Activated naive CD8-positive, alpha-beta T cell treated with anti-CD3 and anti-CD28 coated beads, Interleukin-2, amount 10 ng/mL, durations not matched to agents 7 days and 5 days (primary cell): ENCODE measurements at places on chromosomes 16 and 17.

DNA sequence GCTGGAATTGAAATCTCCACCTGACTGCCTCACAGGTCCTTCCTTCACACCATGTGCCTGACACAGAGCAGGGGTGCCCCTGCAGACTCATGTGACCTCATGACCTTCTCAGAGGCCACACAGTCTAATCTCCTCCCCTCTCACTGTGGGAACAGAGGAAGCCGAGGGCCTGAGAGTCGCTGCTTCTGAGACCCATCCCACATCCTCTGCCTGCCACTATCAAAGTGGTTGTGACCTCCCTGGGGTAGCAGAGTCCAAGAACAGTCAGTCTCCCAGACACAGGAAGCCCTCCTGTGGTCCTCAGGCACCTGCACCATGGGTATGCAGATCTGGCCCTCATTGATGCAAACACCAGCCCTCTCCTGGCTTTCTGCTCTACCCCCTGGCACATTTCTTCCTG lies 78.5 kb downstream of the RAB11FIP4 start:
- DNase-seq: no peak

- no peak for DNase-seq
Measured at GRCh38 chr17:58614859-58615459, 76.9 kb downstream of the TEX14 start.

DNA sequence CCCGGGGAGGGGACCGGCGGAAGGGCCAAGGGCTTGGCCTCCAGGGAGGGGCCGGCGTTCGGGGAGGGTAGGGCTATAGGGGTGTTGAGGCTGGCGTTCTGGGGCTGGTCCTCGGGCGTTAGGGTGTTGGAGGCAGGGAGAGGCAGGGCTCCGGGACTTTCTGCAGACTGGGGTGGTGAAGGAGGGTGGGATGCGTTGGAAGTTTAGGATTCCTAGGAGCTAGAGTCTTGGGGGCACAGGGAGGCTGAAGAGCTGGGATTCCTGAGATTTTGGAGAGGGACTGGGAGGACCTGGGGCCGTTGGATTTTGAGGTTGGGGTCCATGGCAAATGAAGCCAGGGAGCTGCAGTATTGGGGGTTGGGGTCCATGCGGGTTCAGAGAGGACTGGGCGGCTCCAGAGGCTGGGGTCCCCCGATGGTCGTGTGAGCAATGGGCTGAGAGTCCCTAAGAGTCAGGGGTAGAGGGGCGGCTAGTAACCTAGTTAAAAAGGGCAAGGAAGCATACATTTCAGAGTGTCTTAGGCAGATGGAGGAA lies 740 bp downstream of the NFATC2IP start:
- no peak for DNase-seq

DNA sequence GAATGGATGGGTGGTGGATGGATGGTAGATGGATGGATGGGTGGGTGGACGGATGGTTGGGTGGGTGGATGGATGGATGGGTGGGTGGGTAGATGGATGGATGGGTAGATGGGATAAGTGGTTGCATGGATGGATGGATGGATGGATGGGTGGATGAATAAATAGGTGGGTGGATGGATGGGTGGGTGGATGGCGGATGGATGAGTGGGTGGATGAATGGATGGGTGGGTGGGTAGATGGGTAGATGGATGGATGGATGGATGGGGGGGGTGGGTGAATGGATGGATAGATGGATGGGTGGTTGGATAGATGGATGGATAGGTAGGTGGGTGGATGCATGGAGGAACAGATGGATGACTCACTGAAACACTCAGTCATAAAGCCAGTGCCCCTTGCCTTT lies 51.0 kb upstream of the FASN start:
- no peak for DNase-seq

DNA sequence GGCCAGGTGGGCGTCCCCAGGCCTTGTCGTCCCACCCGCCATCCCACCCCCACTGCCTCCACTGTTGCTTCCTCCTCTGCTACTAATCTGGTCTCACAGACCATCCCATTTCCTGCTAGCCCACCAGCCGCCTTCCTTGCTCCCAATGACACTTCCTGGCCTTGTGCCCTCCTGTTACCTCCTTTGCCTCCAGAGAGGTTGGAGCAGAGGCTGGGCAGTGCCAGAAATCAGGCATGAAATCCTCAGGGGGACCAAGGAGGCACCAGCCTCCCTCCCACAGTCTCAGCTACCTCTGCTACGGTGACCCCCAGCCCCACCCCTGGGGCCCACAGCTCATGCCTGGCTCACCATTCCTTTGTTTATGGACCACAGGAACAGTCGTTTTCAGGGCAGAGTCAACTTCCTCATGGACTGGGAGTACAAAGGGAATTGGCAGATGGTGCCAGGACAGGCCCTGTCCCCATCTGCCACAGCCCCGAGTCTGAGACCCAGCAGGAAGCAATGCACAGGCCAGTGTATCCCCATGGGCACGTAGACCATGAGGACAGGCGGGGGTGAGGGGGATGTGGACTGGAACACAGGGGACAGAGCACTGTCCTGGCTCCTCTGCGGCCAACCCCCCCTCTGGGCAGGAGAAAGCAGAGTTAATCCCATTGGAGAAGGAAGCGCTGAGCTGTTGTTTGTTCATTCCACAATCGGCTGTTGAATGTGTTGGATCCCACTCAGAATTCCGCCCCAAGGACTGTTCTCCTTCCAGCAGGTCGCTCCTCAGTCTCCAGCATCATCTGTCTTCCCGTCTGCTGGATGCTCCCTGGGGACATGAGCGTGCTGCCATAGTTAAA lies 2.2 kb upstream of the CDH5 start:
- DNase-seq: no peak

GRCh38 chr17:40283662-40284061 lies 4.0 kb upstream of the CDC6 start:
- DNase-seq: no peak

- no peak for DNase-seq
Measured at GRCh38 chr16:56855946-56856345, 9.1 kb upstream of the SLC12A3 start.

DNA sequence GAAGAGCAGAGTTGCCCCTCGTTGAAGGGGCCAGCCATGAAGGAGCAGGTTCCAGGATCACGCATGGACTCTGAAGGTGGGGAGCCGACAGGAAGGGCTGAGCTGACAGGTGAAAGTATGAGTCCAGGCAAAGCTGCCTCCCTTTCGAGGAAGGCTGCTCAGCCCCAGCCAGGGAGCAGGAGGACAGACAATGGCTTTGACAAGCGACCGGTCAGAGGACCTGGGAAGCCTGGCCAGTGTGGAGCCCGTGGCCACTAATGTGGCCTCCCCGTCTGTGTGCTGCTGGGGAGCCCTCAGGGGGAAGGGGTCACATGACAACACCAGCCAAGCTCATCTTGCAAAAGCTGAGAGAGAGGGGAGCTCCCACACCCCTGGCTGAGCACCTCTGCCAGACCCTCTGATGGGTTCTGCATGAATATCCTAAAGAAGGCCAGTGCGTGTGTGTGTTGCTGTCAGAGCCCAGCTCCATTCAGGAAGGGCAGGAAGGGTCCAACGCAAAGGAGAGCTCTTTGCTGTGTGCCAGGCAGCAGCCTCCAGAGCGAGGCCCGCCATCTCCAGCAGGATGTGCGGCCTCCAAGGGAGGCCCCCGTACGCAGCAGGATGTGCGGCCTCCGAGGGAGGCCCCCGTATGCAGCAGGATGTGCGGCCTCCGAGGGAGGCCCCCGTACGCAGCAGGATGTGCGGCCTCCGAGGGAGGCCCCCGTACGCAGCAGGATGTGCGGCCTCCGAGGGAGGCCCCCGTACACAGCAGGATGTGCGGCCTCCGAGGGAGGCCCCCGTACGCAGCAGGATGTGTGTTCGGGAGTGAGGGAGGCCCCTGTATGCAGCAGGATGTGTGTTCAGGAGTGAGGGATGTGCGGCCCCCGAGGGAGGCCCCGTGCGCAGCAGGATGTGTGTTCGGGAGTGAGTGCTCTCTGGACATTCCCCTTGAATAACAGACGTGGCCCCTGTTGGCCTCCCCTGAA lies 102.1 kb upstream of the CHMP6 start:
- no peak for DNase-seq
